ENCODE measurements at places on chromosomes 3 and 15.

DNA sequence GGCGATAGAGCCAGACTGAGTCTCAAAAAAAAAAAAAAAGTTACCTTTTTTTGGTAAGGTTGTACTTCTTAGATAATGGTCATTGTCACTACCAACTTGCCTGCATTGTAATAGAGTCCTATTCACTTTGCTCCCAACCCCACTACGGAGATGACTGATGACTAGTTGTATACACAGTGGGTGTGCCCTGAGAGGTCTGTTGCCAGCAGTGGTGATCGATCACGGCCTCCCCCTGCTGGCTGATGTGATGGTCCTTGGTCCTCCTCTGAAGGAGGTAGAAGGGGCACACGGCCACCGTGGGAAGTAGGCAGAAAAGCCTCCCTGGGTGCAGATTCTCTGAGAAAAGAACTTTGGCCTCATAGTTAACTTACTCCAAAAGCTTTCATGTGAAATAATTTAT is 10.7 kb downstream of the GCNT3 start:
- no peak for DNase-seq

GRCh38 chr15:78880242-78880533 is 7.5 kb downstream of the MORF4L1 start:
- no peak for DNase-seq

DNA sequence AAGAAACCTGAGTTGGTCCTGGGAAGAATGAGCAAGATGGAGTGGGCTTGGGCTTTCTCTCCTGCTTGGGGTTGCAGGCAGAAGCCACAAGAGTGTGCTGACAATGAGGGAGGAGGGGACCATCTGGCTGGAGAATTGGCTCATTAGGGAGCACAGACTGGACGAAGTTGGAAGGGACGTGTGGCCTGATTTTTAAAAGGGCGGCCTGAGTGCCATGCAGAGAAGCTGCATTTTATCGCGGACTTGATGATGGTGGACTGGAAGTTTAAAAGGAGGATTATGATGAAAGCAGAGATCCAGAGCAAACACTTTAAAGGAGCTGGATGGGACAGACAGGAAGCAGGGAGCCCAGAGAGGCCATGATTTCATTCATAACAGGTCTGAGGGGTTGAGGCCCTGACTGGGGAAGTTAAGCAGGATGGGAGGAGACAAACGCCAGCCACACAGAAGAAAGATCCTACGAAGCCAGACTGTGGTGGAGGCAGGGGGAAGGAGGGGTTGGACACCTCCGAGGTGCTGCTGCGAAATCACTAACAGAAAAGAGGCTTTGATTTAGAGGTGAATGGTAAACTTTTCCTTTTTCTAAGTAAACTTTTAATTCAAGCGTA is 23.6 kb downstream of the TLNRD1 start:
- DNase-seq, result no peak

DNA sequence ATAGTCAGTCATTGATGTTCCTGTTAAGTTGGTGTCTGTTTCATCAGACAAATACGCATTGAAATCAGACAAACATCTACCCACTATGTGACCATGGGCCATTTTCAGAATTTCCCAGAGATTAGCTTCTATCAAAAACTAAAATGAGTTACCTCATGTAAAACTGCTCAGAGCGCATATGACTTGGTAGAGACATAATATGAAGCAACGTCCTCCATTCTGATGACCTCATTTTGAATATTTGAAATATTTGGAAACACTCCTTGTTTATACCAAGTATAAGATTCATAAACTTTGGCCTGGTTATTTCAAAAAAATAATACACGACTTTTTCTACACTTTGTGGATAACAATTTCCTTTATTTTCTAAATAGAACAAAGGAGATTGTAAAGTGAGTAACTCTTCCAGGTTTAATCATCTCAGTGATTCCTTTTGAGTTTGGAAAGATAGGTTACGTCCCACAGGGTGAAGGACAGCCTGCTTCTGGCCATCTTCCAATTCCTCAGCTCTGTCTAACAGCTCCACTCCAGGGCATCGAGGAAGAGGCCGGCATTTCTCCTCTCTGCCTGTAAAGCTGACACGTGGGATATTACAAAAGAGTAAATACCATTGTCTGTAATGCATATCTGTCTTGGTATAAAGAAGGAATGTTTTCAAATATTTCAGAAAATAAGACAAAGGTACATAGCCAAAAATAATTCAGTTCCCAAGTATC is 122.6 kb downstream of the CADM2 start:
- peak; percentile 8 for DNase-seq

GRCh38 chr3:195096053-195096452 is 174.9 kb downstream of the XXYLT1 start:
- DNase-seq, result no peak

DNA sequence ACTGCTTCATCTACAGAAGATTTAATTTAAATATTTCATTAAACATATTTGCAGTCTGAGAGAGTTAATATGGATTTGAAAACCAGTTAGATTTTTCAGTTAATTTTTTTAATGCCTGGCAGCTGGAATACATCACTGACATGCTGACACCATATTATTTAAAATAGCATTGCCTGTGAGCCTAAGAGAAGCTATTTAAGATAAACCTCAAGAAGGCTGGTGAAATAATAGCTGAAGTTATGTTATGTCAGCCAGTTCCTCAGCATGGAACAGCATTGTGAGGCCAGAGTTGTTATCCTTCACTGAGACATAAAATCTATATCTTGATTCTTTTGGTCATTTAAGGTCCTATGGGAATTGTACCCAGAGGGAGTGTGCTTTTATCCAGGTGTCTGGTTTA is 705.2 kb downstream of the NAALADL2 start:
- no peak for DNase-seq

GRCh38 chr3:102573483-102574028 is 138.7 kb downstream of the ZPLD1 start:
- no peak for DNase-seq

- DNase-seq, result peak; percentile 48
These were observed 8.6 kb downstream of the CLEC3B start for GRCh38 chr3:45034612-45035252.

- DNase-seq, result no peak
These were observed 9.8 kb downstream of the RAB27A start for GRCh38 chr15:55279746-55280351.

DNA sequence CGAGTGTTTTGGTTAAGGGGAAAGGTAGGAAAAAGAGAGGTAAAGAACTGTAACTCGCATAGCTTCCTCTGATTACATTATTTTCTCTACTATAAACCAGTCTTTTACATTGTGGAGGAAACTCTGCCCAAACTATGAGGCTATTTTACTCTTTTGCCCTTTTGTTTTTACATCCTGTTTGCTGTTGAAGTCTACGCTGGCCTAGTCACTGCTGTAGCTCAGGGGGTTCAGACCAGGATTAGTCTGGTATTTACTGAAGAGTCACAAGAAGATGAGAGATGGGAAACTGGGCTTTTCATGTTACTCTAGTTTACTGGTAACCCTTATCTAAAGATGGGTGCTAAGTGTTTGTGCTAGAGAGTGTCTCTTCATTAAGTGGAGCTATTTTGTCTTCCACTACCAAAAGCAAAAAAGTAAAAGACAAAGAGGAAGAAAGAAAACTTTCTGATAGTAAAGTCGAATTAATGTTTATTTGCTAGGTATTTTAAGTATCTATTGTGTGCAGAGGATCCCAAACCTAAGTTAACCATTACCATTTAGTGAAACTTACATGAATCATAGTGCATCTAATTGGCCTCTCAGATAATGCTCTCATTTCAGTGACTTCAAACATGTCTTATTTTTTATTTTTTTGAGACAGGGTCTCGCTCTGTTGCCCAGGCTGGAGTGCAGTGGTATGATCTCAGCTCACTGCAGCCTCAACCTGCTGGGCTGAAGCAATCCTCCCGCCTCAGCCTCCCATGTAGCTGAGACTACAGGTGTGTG is 10.9 kb downstream of the RARB start:
- no peak for DNase-seq

DNA sequence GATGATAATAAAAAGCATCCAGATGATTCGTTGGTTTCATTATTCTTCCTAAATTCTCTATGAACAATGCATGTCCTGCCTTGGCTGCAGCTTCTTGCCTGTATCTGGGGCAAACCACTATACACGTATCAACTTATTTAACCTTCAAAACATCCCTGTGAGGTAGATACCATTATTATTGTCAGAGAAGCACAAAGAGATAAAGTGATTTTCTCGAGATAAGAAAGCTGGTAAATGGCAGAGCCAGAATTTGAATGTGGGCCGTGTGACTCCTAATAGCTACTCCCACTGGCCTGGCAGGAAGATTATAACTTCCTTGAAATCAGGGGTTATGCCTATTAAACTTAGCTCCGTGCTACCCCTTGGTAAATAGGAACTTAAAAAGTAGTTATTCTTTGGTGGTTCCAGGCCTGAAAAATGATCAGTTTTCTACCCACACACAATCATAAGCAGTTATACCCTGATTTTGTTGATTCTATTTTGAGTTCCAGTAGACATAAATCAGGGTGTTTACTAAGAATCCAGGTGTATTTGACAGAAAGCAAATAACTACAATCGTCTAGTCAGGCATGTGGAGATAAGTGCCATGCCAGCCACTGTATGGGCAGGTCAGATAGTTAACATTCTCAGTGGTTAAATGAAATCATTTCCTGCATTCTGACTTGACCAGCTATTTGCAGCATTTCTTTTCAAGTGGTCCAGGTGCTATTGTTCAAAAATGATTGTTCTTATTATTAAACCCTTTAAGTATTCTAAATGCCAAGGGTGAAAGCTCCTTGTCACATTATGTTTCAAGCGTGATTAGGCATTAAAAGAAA is 99.2 kb upstream of the LRRN1 start:
- no peak for DNase-seq
